Heart left ventricle (tissue), 16 donors: ENCODE measurements at places on chromosomes 5 and 9. TPM values are rescaled to one million over a fixed set of nuclear protein-coding genes. Genes with fewer than 3 reads are reported as not detected.
A peak's percentile ranks its signal among the peaks of the same experiment; 100 is the strongest.

The REXO4 gene
- 18.8 TPM for total RNA-seq

The FAM221B gene
- total RNA-seq: not detected

DNA sequence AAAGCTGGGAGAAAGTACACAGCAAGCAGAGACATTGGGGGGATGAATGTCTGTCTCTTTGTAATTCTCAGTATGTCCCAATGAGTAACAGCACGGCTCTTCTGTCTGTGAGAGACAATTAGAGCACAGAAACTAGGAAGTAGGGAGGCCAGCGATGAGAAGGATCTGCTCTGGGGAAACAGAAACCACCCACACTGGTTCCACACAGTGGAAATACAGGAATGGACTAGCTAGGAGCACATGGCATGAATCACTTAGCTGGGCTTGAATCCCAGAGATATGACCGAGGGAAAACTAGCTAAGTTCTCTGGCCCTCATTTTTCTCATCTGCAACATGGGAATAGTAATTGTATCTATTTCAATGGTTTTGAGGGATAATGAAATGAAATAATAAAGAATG lies 895.9 kb downstream of the TLE4 start:
- DNase-seq: peak; percentile 10

- DNase-seq: no peak
Observed at GRCh38 chr5:39175273-39175955, 43.9 kb downstream of the FYB1 start.

- no peak for DNase-seq
Observed at GRCh38 chr5:147784146-147784987, 1.8 kb upstream of the JAKMIP2 start.

GRCh38 chr9:125532412-125532811 lies 174.6 kb downstream of the MAPKAP1 start:
- no peak for DNase-seq

DNA sequence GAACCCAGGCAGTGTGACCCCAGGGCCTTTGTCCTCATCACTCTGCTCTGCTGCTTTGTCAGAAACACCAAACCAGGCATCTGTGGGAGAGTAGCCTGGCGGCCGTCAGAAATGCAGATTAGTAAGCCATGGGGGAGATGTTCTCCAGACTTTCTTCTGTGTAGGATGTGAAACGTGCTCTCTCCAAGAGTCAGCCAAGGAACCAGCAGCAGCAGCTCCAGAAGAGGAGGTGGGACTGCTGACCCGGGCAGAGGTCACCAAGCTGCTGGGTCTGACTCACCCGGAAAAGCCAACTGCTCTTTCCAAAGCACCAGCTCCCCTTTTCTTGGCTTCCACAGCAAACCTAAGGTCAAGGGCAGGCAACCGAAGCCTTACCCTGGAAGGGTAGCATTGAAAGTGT lies 14.4 kb upstream of the ABLIM3 start:
- DNase-seq: no peak
